ENCODE measurements at places on chromosomes 16 and 17.

- no peak for DNase-seq
Observed at GRCh38 chr16:81798311-81799137, 19.4 kb downstream of the PLCG2 start.

DNA sequence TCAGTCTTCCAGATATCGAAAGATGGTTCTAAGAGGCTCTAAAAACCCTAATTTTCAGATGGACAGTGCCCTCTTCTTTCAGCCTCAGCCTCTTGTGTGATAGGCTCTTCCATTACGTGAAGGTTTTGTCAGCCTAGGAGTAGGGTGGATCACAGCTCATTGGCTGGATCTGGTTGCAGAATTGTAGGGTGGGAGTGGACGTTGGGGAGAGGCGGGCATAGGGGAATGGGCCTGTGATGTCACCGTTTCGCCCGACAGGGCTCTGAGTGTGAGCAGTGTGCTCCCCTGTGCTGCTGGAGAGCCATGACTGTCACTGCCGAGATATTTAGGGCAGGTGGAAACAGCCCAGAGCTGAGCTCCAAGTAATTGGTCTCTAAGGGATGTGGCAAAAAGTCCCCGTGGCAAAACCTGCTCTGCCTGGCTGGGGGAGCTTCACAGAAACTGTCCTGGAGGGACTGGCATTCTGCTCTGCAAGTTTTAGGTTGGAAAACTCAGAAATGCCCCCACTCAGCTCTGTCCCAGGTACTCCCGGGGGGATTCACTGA, 6.2 kb upstream of the WFIKKN1 start:
- no peak for DNase-seq

- no peak for DNase-seq
Observed at GRCh38 chr17:76543482-76543825, 3.6 kb downstream of the PRCD start.

DNA sequence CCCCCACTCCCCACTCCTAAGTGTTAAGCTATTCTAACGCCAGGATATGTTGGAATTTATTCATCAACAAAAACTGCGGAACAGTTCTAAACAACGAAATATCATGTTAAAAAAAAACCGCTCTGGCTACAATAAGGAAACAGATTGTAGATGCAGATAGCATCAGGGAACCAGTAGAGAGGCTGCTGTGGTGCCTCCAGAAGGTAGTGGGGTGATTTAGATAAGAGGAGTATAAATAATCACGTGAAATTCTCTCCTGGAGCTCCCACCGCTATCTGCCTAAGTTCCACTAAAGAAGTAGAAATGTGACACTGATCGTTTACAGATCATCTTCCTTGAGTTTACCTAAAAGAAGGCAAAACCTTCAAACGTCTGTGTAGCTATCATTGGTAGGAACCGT, 8.0 kb downstream of the AHSP start:
- no peak for DNase-seq

DNA sequence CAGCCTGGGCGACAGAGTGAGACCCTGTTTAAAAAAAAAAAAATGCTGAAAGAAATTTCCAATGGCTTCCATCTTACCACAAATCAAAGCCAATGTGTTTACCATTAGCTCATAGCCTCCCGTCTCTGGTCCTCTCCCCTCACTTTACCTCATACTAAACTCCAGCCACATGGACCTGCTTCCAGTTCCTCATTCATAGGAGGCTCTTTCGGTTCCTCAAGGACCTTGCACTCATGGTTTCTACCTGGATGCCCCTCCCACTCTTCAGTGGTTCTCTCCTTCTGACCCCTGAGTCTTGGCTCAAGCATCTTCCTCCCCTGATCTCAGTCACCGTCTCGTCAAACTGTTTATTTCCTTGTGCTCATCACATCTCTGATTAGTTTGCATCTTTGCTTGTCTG, 3.8 kb upstream of the DEF8 start:
- DNase-seq: no peak

DNA sequence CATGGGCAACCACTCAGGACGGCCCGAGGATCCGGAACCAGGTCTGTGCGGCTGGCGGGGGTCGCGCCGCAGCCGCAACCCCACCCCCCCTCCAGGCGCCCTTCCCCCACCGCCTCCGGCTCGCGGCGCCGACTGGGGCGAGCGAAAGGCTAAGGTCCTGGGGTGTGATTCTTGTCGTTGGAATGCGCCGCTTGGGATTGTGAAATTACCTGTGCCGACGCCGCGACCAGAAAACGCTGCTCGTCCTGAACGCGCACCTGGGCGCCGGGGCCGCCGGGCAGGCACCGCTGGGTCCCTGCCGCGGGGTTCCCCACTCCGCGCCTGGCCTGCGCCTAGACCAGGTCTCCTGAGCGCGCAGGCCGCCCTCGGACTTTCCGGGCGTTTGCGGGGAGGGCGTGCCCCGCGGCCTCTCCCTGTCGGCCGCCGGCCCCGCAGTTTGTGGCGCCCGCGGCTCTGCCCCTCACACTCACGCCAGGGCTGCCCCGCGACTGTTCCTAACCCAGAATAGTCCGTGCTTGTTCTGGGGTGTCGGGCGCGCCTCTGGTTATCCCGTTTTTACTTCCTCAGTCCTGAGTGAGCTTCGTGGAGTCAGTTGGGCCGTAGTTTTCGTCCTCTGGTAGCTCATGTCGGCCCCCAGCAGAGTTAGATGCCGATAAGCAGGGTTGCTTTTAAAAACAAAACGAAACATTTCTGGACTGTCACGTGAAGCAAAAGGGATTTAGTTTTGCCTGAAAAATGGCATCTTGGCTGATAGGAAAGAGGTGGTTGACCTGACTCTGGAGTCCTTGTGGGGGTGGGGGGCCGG, 147.2 kb downstream of the SPECC1 start:
- no peak for DNase-seq

DNA sequence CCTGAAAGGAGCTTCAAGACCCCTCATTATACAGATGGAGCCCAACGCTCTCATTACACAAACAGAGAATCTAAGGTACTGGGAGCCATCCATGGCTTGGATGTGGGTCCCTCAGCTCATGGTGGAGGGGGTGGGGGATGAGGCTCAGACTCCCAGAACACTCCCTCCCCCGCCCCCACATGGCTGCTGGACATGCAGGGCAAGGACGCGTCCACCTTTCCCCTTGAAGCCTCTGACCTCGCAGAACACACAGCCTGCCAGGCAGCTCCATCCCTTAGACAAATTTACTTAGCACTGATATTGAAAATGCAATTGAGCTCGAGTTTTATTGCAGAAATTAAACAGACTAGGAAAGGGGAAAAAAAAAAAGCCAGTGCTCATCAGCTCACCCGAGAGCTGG, 203.9 kb downstream of the ZNF423 start:
- DNase-seq: no peak

GRCh38 chr17:2023692-2024571, 1.2 kb downstream of the RTN4RL1 start:
- DNase-seq: no peak

- DNase-seq: peak; percentile 40
Observed at GRCh38 chr17:48026502-48027321, 10.9 kb downstream of the COPZ2 start.

- DNase-seq: peak; percentile 94
Observed at GRCh38 chr17:75785016-75785890, 647 bp downstream of the UNK start.

- no peak for DNase-seq
Observed at GRCh38 chr17:8047769-8048110, 8.9 kb downstream of the ALOX15B start.

- DNase-seq: no peak
Observed at GRCh38 chr17:8966926-8967325, 1.4 kb upstream of the PIK3R5 start.

GRCh38 chr16:4517812-4518680, 20.5 kb downstream of the CDIP1 start:
- peak; percentile 48 for DNase-seq

DNA sequence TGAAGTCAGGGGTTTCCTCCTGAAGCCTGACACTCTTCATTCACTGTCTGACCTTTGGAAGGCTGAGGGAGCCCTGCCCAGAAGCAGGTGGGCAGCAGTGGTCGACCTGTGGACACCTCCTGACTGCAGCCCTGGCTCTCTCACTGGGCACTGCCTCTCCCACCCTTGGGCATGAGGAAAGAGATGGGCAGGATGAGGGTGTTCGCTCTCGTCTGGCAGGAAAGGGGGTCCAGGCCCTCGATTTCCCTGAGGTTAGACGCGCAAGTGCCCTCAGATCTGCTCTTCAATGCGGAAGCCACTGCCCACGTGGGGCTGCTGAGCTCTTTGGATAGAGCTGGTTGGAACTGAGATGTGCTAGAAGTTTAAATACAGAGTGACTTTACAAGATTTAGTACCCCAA, 171.9 kb downstream of the AHSP start:
- no peak for DNase-seq

DNA sequence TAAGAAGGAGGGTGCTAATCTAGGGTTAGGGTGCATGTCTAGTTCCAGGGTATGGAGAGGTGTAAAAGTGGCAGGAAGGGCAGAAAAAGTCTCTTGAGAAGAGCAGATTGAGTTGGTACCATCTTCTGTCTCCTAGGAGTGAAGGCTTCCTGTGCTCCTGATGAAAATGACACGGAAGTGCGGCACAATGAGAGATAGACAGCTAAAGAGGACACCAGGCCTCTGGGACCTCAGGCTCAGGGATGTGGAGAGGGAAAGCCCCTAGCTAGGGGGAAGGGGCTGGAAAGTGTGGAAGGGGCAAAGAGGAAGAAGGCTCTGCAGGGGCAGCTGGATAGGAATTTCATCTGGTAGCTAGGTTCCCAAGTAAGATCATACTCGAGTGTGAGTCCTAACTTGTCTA, 498.3 kb upstream of the EEF2KMT start:
- DNase-seq: no peak

DNA sequence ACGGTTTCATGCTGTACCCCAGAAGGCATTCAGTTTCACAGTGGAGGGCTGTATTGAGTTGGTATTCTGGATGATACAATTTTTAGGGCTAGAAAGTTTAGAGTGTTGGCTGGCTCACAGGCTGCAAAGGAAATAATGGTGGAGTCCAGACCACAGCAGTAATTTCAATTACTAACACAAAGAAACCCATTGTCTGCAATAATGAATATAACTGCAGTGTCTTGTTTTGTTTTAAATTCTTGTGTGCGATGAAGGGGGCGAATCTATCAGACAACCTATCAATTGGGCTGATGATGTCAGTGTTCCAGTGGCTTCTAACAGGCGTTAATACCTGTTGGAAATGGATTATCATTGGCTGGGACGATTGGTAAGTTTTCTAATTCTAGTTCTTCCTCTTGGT, 1.5 kb downstream of the SP2 start:
- no peak for DNase-seq

GRCh38 chr16:85498607-85499006, 114.5 kb upstream of the GSE1 start:
- no peak for DNase-seq

DNA sequence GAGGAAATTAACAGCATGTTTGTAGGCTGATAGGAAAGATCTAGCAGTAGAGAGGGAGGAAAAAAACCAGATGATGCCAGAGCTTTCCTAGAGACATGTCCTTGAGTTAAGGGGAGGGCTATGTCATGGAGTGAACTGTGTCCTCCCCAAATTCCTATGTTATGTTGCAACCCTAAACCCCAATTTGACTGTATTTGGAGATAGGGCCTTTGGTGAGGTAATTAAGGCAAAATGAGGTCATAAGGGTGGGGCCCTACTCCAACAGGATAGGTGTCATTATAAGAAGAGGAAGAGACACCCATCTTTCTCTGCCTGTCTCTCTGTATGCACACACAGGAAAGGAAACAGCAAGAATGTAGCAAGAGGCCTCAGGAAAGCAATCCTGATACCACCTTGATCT, 195.3 kb upstream of the AXIN2 start:
- no peak for DNase-seq

- DNase-seq: no peak
Observed at GRCh38 chr17:45700171-45701090, 83.7 kb upstream of the CRHR1 start.

DNA sequence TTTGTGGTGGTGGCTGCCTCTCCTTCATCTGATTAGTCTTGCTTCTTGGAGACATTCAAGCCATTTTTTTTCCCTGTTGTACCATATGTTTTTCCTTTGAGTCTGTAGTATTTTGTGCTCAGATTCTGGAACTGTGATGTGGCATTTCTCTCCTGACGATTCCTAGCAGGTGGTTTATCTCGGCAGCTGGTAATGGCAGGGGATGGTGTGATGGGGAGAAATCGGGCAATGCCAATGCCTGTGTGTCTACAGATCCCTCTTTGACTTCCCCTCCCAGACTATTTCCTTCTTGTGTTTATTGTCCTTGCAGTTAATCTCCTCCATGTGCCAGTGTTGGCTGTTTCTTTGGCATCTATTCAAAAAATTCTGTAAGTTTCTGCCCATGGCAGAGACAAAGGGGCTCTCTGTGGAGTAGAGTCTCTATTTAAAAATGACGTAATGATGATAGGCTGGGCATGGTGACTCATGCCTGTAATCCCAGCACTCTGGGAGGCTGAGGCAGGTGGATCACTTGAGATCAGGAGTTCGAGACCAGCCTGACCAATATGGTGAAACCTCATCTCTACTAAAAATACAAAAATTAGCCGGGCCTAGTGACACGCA, 90.2 kb upstream of the ERCC4 start:
- DNase-seq: peak; percentile 75

- no peak for DNase-seq
Observed at GRCh38 chr16:88503374-88503770, 50.3 kb downstream of the ZFPM1 start.

DNA sequence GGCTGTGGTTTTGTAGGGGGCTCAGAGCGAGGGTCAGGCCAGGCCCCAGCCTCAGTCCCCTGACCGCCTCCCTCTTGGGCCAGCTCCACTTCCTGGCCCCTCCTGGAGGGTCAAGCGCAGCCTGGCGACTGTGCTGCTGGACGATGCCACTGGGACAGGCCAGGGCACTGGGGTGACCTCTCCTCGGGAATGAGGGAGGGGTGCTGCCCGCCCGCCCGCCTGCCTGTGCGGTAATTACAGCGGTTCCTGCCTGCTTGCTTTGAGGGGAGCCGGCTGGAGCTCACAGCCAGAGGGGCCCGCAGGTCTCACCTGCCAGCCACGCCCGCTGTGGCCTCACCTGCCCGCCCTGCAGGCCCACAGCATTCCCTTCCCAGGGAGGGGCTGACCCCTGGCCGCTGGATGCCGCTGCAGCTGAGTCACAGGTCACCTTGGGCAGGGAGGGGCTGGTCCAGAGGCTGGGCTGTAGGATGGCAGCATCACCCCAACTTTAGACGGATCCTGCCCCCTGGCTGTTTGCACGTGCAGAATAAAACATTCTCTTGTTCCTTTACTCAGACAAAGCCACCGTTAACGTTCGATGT, 76.7 kb upstream of the CBX4 start:
- DNase-seq: no peak

GRCh38 chr16:29114574-29114973, 129.7 kb downstream of the LAT start:
- DNase-seq: no peak

DNA sequence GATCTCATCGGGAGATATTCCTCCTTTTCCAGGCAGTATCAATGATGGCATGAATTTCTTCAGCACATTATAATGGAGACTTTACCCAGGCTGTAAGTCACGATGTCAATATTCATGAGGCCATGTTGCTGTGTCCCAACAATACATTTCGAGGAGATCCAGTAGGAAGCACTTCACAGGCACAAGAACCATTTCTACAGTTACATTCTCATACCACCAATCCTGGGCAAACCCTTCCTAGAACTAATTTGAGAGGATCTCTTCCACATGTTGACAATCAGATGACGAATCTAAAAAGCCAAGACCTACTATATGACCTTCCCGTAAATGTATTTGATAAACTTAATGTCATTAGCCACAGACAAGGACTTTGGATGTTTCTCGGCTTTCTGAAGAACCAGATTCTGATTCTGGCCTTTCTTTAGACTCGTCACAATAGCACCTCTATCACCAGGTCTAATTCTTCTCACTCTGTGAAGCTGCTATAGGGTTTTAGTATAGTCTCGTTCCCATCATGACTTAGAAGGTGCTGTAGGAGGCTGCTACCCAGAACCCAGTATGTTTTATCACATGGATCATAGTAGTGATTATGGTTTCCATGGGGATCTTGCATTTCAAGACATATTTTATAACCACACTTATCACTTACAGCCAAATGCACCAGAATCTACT, 40.2 kb downstream of the C16orf87 start:
- no peak for DNase-seq

Data from NCI-H446 (cell line).